Subcutaneous adipose tissue (tissue), 4 donors: ENCODE measurements at places on chromosomes 4 and X. TPM values are rescaled to one million over a fixed set of nuclear protein-coding genes. Genes with fewer than 3 reads are reported as not detected.

Gene FAM241A
- 26.1 TPM for total RNA-seq

Gene CXCR3
- total RNA-seq, result not detected

Gene CCDC120
- total RNA-seq, result 1.5 TPM

Gene PPBP
- 4.6 TPM for total RNA-seq

Gene MYOZ2
- 0.44 TPM for total RNA-seq

Gene GPR78
- not detected for total RNA-seq

Gene PAGE4
- total RNA-seq, result not detected

Gene HTN1
- total RNA-seq, result not detected

Gene SUPT20HL2
- total RNA-seq, result not detected

Gene TAPT1
- 38.8 TPM for total RNA-seq

Gene SHOX
- 4.6 TPM for total RNA-seq

Gene FAM184B
- not detected for total RNA-seq

Gene GPR119
- not detected for total RNA-seq

Gene ZNF518B
- total RNA-seq, result 25.2 TPM

Gene PRR32
- total RNA-seq, result not detected

Gene SMIM10
- 10.4 TPM for total RNA-seq

Gene UGDH
- 122 TPM for total RNA-seq

Gene SRPX2
- 128 TPM for total RNA-seq
